Stimulated activated CD8-positive, alpha-beta memory T cell treated with anti-CD3 and anti-CD28 coated beads, Interleukin-7, amount 100 ng/mL, for 48 hours (primary cell): ENCODE measurements at places on chromosomes 2 and 18.
A peak's percentile ranks its signal among the peaks of the same experiment; 100 is the strongest.

GRCh38 chr2:23397478-23397877 lies 12.5 kb downstream of the KLHL29 start:
- DNase-seq: no peak

DNA sequence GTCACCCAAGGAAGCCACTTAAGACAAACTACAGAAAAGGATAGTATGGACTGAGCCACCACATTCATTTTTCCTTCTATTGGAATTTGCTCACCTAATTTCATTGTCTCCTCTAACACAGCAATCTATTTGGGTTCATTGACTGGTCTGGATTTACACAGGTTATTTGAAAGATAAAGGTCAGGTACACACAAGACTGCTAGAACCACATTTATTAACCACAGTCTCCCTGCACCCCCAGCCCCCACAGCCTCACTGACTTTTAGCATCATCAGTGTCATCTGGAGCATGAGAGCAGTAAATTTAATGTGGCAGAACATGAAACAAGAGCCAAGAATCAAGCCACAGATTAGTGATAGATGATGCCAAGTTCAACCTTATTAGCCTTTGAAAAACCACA lies 226.9 kb upstream of the GYPC start:
- DNase-seq: no peak

DNA sequence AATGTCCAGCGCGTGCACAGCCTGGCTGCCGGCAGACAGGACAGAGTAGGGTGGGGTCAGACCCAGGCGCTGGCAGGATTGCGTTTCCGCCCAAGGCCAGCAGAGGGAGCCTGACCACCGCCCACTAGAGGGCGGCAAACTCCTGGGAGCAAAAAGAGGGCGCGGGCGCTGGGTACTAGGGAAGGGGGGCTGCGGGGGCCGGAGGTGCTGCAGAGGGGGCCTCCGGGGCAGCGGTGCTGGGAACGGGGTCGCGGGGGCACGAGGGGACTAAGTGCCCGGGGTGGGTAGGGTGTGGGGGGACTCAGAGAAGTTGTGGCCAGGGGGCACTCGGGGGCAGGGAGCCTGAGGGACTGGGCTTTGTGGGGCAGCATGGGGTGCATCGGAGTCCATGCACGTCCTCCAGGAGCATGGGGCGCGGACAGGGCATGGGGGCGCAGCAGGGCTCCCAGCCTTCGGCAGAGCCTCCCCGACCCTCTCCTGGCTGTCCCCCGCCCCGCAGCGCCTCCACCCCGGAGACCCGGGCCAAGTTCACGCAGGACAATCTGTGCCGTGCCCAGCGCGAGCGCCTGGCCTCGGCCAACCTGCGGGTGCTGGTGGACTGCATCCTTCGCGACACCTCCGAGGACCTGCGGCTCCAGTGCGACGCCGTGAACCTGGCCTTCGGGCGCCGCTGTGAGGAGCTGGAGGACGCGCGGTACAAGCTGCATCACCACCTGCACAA lies 3.2 kb downstream of the TEKT4 start:
- peak; percentile 30 for DNase-seq

DNA sequence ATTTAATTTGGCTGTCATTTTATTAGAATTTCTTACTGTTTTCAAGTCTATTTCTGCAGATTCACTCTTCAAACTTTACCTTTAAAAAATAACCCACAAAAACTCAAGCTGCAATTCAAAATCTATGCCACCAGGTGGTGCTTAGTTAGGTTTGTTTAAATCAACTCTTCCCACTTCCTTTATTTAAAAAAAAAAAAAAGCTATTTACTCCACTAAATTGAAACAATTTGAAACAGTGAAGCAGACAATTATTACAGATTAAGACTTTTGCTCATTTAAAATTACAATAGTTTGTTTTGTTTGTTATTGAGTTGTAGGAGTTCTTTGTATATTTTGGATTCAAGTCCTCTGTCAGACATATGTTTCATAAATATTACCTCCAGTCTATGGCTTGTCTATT lies 300.0 kb downstream of the PDE11A start:
- no peak for DNase-seq

DNA sequence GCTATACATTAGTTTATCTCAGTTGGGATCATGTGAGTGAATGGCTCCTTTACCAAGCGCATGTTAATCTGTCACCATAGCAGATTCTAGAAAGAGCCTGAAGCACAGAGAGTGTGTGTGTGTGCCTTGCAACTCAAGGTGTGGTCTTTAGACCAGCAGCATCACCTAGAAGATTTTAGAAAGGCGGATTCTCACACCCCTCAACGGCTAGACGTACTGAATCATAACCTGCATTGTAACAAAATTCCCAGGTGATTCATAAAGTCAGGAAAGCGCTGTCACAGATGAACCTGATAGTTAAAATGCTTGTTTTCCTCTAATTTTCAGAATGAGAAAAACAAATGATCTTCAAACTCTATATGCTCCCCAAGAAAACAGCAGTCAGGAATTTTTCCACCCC lies 45.5 kb upstream of the MAPRE2 start:
- no peak for DNase-seq

DNA sequence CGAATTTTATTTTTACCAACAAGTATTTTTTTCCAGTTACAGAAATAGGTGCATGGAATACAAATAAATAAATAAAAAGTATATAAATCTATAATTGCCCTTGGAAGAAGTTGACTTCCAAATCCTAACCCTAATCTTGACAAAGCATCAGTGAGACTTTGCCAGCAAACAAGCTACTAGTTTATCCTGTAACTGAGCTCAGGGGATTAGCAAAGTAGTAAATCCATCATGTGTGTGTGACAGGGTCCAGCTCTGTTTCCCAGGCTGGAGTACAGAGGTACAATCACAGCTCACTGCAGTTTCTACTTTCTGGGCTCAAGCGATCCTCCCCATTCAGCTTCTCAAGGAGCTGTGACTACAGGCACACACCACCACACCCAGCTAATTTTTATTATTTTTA lies 948.0 kb upstream of the CNTNAP5 start:
- no peak for DNase-seq

GRCh38 chr2:61426267-61426897 lies 44.5 kb downstream of the USP34 start:
- peak; percentile 55 for DNase-seq

DNA sequence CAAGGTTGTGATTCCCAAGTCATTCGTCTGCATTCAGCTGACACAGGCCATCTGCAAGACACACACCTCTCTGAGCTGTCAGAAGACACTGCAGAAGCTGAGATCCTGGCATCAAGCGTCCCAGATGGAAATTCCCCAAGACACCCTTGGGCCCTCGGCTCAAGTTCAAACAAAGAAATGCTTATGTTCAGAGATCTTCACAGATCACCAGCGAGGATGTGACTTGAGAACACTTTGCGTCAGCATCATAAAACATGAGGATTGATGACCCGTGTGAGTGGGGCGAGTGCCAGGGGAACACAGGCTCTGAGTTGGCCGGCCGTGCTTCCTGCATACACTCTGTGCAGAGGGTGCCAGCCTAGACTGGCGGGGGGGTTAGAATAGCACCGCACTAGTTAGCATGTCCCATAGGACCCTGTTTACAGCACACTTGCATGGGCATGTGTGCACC lies 36.8 kb downstream of the KCNIP3 start:
- DNase-seq: no peak

DNA sequence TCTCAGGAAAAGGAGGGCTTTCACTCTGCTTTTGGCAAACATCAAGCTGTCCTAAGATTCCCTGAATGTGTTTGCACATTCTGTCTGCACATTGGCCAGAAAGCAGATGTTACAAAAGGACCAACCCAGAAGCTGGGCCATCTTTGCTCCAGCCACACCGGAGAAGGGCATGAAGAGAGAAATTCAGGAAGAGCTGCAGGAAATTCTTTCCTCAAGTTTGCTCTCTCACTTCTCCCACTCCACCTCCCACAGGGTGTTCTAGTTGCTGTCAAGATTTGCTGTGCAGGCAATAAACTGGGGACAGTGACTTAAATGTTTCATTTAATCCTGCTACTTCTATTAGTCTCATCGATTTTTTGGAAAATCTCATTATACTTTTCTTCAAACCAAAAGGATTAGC lies 137.7 kb upstream of the UNC80 start:
- no peak for DNase-seq

- no peak for DNase-seq
These were observed 214.3 kb upstream of the LYPD1 start for GRCh38 chr2:132884292-132884691.

DNA sequence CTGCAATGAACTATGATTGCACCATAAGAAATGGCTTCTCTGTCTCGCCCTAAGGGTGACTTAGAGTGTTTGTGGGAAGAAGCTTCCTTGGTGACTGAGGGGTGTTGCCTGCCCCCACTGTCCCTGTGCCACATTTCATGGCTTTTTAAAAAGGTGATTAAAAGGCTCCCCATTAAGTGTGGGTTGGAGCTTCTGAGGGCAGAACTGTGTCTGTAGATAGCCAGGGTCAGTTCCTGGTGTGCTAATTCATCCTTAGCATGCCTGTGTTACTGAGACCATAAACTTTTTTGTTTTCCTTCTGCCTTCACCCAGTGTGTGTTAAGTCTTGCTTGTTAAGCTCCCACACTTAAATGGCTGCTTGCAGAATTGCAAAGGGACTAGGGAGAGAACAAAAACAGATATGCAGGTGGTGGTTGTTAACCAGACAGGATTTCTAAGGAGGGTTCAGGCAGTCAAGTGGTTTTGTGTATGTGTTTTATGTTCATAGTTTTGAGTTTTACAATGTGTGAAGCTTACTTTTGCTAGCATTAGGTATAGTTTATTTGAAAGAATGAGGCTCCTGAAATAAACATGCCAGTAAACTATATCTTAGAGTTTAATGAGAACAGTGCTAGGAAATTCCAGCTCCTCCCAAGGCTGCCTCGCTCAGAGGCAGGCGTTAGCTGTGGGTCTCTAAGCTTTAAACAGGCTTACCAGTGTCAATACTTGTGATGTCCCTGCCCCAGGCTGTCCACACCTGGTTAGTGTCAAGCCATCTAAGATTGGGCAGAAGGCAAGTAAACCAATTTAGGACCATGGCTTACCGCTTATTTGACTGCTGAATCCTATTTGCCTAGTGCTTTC lies 14.5 kb downstream of the CERS6 start:
- DNase-seq: no peak

DNA sequence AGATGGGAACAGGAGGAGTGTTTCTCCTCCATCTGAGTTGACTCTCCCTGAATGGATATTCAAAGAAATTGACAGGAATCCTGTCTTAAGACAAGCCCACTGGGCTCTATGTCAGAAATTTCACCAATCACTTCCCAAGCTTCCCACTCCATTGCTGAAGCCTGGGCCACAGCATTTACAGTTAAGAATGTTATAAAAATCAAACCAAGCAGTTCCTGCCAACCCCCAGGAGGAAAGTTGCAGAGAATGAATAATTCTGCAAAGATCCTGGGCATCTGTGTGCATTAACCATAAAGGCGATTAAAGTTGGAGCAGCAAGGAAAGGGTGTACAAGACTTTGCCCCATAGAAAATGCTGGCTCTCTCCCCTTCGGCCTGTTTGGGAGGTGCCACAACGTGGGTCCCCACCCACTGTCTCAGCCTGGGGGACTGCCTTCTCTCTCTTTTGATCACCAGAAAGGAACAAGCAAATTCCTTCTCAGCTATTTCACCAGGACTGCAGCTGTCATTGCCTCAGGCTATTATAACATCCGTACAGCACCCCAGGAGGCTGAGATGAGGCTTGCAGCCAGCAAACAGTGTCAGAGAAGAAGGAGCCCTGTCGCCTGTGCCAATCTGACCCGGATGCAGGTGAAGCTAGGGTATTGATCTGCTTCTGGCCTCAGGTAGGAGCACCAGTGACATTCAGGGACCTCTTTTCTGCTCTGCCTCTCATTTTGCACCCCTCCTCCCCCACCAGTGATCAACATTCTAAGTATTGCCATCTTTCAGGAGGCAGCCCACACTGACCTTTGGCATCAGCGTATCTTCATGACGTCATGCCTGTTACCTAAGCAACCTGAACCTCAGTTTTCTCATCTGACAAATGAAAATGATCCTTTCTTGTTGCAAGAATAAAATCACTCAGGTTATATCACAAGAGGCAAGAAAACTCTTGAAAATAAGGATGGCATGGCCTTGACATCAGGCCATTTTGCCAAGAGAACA lies 219.0 kb downstream of the SH3BP4 start:
- no peak for DNase-seq

GRCh38 chr2:124649001-124649400 lies 623.9 kb downstream of the CNTNAP5 start:
- DNase-seq: no peak

DNA sequence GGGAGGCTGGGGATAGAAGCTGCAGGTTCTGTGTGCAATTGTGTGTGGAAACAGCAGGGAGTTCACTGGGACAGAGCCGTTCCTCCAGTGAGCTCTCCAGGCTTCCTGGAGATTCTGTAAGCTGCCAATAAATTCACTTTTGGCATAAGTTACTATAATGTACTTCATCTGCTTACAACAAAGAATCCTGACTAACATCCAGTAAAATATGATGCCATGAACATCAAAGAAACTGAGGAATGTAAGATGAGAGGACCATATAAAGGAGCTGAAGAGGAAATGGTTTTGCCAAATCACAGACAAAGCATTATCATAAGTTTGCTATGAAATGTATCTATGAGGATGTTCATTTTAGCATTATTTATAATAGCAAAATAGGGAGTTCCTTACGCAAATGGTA lies 175.3 kb downstream of the KCNE4 start:
- no peak for DNase-seq

GRCh38 chr2:37189452-37190153 lies 1.1 kb upstream of the SULT6B1 start:
- DNase-seq: peak; percentile 12

DNA sequence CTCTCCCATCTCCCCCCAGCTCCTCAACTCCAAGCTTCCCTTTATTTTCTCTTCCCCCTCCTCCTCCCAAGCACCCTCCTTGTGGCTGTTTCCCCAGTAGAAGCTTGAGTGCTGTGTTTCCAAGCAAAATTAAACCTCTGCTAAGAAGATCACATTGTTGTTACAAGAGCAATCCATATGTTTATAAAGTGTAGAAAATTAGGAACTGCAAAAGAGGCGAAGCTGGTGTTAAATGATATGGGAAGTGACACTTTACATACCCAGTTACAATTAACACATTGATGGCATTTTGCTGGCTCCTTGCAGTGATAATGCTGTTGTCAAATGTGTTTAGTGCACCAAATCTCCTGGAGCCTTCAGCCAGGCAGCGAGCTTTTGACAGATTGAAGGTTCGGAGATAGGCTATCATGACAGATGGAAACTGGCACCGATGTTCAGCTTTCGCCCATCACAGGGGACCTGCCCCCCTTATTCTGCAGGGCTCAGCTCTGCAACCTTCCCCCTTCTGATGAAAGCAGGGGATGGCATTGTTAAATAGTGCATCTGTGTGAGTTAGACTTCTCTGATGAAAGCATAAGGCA lies 259.8 kb upstream of the ATP5MC3 start:
- DNase-seq: no peak

GRCh38 chr2:74099835-74100234 lies 47.9 kb downstream of the BOLA3 start:
- no peak for DNase-seq
